ENCODE measurements at places on chromosomes 6 and 20.

DNA sequence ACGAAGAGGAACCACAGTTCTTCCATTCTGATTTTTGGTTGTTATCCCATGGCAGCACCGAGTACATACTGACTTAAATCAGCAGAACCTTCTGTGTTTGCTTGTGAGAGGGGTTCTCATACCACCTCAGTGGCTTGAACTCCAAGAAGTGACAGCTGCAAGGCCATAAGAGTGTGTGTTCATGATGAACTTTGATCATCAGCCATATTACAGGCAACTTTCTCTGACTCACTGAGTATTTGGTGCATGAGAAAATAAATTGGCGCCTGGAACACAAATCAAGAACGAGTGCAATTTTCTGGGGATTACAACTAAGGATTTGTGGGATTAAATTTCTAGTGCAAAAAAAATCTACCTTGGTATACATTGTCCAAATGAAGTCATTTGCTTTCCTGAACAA lies 68.9 kb downstream of the CYP39A1 start:
- no peak for DNase-seq

DNA sequence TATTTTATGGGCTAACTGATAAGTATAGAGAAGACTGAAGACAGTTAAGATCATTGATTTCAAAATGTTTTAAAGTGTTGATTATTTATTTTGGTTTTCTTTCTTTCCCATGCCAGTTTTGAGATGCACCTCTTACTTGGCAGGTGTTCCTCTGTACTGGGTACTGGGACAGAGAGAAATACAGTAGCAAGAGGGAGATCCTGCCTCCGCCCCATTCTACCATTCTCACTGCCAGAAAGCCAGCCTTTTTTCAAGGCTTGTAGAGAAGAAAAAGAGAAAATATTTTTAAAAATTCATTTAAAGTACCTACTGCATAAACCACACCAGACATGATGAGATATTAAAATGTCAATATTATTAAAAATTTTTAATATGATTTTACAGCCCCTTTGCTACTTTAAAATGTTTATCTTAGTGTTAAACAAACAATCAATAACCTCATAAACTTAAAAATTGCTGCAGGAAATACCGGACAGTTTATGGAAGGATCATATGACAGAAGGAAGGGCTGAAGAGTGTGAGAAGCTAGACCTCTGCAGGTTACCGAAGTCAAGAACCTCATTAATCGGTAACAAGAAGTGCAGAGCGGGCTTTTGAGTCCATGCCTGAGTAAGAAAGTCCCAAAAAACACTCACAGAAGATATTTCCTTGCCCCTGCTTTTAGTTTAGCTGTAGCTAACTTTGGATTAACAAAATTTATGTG lies 117.8 kb upstream of the ESR1 start:
- no peak for DNase-seq

DNA sequence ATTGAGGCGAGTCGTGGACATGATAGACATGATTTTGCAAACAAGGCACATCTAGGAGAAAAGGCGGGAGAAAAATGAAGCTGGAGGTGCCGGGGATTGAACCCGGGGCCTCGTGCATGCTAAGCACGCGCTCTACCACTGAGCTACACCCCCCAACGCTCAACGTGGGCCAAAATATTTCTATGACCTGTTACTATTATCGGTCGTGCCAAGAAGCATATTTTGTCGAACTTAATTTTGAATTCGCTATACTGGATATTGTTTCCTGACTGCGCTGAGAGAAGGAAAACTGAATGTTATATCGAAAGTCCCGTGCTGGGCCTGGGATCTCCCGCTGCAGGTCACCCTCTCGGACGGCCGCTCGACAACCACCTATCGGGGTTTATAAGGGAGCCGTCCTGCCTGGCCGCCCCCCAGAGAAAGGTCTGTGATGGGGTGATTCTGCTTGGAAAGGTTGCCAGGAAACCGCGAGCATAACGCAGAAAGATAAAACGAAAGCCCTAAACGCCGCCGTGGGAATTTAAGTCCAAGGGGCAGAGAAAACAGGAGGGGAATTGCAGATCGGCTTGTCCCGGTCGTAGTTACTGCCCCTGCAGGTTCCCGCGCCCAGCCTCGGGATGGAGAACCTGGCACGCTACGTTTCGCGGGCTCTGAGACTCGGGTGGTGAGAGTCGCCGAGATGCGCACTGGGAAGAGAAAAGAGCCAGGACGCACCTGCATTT lies 60.0 kb downstream of the TRIM27 start:
- DNase-seq = peak; percentile 94

- no peak for DNase-seq
These were observed 182.7 kb downstream of the TBX18 start for GRCh38 chr6:84581494-84582259.

- no peak for DNase-seq
These were observed 127.2 kb downstream of the CD109 start for GRCh38 chr6:73823046-73823735.

- no peak for DNase-seq
These were observed 57.8 kb downstream of the PPP1R3G start for GRCh38 chr6:5142915-5143314.

DNA sequence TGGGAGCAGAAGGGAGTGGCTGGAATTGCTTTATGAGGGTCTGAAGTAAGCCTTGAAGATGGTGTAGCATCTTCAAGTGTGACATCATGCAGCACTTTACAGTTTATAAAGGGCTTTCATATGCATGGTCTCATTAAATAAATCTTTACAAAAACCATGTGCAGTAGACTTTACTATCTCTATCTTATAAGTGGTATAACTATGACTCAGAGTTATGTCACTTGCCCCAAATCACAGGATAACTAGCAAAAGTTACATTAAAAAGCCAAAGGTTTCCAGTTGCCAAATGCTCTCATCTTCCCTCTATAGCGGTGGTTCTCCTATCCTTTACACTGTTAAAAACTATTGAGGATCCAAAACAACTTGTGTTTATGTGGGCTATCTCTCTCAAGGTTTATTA lies 687.7 kb upstream of the MARCKS start:
- no peak for DNase-seq

- DNase-seq = no peak
These were observed 160.7 kb upstream of the KCNQ5 start for GRCh38 chr6:72461144-72461543.

GRCh38 chr20:39660965-39661364 lies 698.8 kb downstream of the DHX35 start:
- DNase-seq = no peak

GRCh38 chr20:12673352-12673751 lies 335.4 kb upstream of the SPTLC3 start:
- DNase-seq = no peak

DNA sequence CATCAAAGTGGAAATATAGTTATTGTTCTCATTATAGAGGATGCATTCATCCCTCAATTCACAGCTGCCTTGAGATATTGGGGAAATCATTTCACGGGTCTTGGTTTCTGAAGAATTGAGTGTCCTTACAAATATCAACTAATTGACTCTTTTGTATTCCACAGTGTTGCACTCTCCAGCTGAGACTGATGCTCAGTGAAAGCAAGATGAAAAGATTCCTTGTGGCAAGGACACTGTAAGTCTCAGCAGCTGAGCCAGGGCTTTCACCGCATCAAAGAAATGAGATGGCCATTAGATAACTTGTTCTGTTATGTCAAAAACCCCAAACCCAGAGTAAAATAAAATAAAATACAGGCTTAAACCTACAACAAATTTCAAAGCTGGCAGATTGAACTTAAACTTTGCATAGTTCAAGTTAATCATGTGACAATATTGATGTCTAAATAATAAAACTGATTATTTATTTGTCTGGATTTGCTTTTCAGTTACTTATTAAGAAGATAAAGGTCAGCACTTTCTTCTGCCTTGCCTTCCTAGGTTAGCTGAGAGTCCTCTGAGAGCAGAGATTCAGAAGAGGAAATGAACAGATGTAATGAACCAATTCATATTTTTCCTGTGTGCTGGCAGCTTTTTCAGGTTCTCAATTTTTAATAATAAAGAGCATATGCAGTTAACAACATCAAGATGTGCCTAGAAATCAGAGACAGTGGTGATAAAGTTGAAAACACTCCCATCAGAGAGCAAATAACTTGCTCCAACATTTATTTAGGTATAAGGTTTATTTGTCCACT lies 82.4 kb upstream of the SMLR1 start:
- no peak for DNase-seq

DNA sequence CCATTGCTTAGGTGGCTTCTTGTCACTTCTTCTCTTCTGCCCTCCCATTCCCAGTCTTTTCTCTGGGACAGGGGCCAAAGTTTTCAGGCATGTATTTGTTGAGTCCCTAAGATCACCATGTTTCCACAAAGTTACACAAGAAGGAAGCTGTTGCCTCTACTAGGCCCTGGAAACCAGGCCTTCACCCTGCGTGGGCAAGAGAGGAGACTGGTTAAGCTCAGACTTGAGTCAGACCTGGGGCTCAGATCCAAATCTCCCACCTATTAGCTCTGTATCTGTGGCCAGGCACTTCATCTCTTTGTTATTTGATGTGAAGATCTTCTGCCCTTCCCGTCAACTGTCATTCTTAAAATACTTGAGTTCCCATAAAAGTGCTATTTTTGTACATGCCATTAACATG lies 154.6 kb downstream of the SASH1 start:
- no peak for DNase-seq

DNA sequence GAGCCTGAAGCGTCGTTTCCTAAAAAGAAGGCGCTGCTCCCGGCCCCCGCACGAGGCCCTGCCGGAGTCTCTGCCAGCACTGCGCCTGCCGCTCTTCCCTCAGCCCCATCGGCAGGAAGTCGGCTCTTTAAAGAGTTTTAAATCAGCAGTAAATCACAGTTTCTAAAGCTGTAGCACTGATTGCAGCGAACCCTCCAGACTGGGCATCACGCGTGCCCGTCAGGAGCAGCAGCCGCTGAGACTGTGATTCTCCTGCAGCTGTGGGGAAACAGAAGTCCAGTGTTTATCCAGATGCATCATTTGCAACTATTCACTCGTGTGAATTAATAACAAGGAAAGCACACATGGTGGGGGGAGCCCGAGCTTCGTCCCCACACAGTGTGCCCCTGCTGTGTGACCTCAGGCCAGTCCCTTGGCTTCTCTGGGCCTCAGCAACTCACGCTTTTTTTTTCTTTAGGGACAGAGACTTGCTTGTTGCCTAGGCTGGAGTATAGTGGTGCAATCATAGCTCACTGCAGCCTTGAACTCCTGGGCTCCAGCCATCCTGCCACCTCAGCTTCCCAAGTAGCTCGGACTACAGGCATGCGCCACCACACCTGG lies 28.3 kb downstream of the DLL1 start:
- no peak for DNase-seq

GRCh38 chr6:156191895-156192294 lies 585.3 kb upstream of the ARID1B start:
- no peak for DNase-seq

DNA sequence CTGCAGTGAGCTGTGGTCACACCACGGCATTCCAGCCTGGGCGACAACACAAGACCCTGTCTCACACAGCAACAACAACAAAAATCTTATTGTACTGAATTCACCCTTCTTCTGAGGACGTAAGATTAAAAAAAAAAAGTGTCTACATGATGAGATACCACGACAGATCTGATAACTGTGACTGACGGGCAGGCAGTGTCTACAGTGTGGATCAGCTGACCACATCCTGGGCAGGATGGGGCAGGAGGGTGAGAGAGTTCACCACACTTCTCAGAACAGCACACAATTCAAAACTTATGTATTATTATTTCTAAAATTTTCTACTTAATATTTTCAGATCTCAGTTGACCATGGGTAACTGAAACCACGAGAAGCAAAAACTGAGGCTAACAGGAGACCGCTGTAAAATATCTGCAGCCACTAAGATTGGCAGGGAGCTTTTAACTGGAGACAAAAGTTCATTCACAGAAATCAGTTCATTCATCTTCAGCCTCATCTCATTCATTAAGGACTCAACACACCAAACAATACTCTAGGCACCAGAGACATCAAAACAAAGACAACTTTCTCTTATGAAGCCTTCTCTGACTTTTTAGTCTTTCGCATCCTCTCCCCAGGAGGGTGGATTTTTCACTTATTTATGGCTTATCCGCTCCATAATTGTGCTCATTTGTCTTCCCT lies 15.7 kb upstream of the NHSL1 start:
- no peak for DNase-seq

- DNase-seq = no peak
These were observed 39.7 kb downstream of the PREP start for GRCh38 chr6:105363100-105363754.

GRCh38 chr6:119671105-119671504 lies 321.5 kb upstream of the MAN1A1 start:
- DNase-seq = no peak

GRCh38 chr20:1187605-1188171 lies 2.9 kb upstream of the TMEM74B start:
- no peak for DNase-seq

GRCh38 chr20:48131581-48131980 lies 346.3 kb upstream of the SULF2 start:
- no peak for DNase-seq
